ENCODE measurements at places on chromosomes 11 and 22.

- DNase-seq: no peak
These were observed 273.7 kb downstream of the C11orf87 start for GRCh38 chr11:109695696-109696095.

GRCh38 chr11:127458561-127458960 is 458.0 kb upstream of the KIRREL3 start:
- no peak for DNase-seq

GRCh38 chr11:119093942-119094815 is 7.5 kb downstream of the DPAGT1 start:
- peak; percentile 82 for DNase-seq

- no peak for DNase-seq
These were observed 217.8 kb upstream of the ZBED5 start for GRCh38 chr11:11075515-11076171.

DNA sequence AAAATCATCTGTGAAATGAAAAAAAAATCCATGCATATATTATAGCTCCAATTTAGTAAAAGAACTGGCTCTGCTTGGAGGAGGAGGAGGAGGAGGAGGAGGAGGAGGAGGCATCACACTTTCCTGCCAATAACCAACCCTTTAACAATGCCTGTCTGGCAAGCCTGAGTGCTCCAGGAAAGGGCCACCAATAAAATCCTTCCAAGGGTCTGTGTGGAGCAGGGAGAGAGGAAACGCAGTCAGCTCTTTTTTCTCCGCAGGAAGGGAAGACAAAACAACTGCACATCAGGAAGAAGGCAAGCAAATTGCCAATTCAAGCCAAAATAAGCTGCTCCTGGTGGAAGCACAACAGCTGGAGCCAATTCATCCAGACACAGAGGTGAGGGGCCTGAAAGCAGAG is 139.0 kb downstream of the KCNC1 start:
- DNase-seq: no peak

- DNase-seq: no peak
These were observed 113.1 kb downstream of the RBFOX2 start for GRCh38 chr22:35915477-35916013.
